Thymus (tissue), 14 donors: ENCODE measurements at places on chromosomes 2 and 18.

- no peak for DNase-seq
Measured at GRCh38 chr18:34222307-34223163, 2.2 kb downstream of the NOL4 start.

GRCh38 chr18:12068950-12069320 is 24.7 kb upstream of the ANKRD62 start:
- no peak for DNase-seq

DNA sequence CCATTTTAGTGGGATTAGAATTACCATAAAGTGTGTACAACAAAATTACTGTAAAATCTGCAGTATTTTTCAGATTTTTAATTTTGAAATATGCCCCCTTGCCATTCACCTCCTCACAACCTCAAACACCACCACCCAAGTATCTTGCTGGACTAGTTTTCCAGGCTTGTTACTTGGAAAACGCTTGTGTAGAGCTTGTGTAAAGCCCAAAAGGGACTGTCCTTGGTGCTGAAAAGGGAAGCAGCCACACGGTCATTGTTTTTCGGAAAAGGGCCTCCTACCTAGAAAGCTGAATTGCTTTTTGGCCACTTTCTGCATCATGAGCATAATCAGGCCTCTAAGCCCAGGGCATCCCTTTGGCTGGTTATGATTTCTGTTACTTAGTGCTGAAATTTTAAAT is 563.4 kb downstream of the LRRTM4 start:
- DNase-seq: no peak

- no peak for DNase-seq
Measured at GRCh38 chr18:25062720-25063119, 289.2 kb downstream of the ZNF521 start.
